ENCODE measurements at places on chromosomes 12 and 14.

DNA sequence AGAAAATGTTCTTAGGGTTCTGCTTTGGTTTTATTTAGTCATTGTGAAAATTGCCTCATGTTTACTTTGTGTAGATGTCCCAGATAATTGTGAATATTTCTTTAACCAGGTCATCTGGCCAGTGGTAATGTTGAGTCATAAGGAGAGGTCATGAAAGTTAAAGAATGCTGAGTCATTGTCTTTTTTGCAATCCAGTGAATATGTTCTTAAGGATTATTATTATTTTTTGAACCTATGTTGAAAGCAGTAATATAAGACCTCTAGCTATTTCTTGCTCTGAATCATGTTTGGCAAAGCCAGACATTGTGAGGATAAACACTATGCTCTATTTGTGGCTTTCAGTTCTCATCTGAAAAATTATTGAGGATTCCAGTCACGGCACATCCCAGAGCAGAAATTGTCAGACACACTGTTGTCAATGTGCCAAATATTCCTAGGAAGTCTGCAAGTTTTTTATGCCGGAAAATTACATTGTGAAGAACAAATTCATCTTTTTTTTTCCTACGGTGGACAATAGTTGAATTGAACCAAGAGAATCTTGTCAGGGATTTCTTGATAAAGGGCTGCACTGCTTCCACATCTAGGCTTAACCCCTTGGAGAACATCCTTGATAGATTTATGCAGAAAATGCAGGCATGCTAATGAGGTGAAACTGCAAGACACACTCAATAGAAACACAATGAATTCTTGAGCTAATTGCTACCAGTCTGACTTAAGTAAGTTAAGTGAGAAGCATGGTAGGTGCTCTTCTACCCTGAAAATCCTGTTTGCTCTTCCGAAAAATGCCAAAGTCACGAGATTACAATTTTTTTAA is 369.6 kb downstream of the ATP23 start:
- no peak for DNase-seq

DNA sequence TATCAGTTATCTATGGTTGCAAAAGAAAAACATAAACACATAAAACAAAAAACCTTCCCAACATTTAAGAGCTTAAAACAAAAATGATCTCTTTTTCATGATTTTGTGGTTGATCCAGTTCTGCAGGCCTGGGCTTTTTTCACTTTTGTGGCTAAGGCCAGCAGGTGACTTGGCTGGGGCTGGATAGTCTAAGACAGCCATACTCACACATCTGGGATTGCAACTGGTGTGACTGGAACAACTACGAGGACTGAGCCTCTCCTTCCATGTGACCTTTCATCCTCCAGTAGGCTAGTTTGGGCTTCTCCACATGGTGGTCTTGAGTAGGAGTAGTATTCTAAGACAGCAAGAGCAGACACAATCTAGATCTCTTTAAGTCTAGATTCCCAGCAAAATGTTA is 7.2 kb upstream of the PKP2 start:
- DNase-seq, result no peak

- DNase-seq, result no peak
Measured at GRCh38 chr12:116338064-116338846, 60.8 kb upstream of the MED13L start.

DNA sequence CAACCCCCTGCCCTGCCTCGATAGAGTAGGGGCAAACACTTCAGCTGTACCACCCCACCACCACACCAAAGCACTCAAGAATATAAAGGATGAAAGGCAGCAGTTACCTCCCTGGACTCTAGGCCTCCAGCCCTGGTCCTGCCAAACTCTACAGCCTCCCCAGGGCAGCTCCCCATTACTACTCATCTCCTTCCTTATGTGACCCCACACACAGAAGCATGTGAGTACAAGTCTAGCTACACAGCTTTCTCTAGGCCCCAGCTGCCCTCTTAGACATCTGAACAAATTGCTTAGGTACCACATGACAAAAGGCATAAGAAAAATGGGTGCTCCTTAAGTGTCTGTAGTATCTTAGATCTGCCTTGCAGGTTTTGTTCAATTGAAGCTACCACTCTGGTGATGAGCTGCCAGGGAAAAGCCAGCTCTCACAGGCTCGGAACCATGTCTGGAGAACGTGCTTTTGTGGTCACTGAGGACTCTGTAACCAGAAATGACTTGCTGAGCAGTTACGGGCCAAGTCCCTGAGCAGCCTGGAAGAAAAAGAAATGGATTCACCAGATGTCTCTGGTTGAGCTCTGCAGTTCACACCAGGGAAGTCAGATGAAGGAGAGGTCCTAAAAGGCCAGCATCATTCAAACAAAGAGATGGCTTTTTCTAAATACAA is 32.8 kb downstream of the FMNL3 start:
- DNase-seq, result no peak

DNA sequence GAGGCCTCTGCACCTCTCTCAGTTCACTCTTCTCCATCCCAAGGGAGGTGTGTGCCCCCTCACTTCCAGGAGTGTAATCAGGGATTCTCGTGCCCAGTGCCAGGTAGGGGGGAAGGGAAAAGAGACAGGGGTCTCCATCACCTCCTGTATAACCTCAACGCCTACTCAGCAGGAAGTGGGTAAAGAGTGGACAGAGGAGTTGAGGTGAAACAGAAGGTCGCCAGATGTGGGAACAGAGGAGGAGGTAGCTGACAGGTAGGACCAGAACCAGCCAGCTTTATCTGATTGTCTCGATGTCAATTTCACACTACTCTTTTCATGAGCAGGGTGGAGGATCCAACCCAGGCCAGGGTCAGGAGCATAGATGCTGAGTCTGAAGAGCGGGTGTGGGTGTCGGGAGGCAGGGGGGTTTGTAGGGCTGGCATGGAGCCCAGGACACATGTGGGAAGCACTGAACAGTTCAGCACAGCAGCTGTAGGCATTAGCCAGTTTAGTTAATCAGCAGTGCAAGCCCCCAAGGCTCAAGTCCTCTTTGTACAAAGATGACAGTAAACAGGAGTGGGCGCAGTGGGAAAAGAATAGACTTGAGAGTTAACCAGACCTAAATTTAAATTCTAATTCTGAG is 213.5 kb downstream of the PELI2 start:
- DNase-seq, result no peak

GRCh38 chr14:95871531-95871930 is 5.1 kb upstream of the TUNAR start:
- no peak for DNase-seq

- DNase-seq, result no peak
Measured at GRCh38 chr14:43983721-43984120, 523.4 kb downstream of the FSCB start.

- DNase-seq, result peak; percentile 73
Measured at GRCh38 chr14:35416108-35416750, 11.7 kb upstream of the NFKBIA start.

DNA sequence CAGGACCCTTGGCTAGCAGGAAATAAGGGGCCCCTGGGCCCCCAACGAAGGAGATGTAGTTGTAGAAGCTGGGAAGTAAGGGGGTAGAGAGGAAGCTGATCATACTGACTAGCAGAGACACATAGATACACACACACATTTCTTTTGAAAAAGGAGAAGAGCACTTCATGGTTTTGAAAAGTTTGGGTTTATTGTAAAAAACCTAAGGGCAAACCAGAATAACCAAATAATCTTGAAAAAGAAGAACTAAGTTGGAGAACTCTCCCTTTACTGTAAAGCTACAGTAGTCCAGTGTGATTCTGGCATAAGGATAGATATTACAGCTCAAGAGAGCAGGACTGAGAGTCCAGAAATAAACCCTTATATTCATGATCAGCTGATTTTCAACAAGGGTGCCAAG is 5.8 kb upstream of the HCAR3 start:
- no peak for DNase-seq

DNA sequence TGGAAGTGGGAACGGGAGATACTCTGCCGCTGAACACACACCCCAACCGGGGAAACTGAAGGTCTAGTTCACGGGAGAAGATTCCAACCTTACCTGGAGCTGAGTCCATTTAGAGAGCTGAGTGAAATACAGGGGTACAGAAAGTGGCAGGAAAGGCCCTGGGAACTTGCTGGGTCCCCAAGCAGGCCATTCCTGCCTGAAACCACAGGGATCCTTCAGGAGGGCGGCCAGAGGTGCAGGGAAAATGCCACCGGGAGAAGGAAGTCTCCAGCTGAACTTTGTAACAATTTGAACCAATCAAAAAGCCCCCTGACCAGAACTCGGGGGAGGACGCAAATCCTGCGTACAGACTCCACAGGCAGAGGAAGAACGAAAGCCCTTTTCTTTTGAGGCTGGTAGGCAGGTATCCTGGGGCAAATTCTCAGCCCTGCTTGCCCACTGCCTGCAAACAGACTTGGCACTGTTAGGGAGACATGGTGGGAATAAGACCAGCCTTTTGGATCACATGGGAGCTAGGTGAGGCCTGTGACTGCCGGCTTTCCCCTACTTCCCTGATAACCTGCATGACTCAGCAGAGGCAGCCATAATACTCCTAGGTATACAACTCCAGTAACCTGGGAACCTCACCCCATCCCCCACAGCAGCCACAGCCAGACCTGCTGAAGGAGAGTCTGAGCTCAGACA is 170.9 kb downstream of the SEC23A start:
- no peak for DNase-seq

- DNase-seq, result no peak
Measured at GRCh38 chr14:50242566-50243310, 11.4 kb upstream of the SOS2 start.

- DNase-seq, result no peak
Measured at GRCh38 chr14:55240526-55241178, 30.6 kb upstream of the FBXO34 start.

GRCh38 chr12:66944365-66944764 is 265.5 kb upstream of the GRIP1 start:
- DNase-seq, result no peak

GRCh38 chr14:95513291-95513690 is 3.2 kb downstream of the SYNE3 start:
- no peak for DNase-seq

DNA sequence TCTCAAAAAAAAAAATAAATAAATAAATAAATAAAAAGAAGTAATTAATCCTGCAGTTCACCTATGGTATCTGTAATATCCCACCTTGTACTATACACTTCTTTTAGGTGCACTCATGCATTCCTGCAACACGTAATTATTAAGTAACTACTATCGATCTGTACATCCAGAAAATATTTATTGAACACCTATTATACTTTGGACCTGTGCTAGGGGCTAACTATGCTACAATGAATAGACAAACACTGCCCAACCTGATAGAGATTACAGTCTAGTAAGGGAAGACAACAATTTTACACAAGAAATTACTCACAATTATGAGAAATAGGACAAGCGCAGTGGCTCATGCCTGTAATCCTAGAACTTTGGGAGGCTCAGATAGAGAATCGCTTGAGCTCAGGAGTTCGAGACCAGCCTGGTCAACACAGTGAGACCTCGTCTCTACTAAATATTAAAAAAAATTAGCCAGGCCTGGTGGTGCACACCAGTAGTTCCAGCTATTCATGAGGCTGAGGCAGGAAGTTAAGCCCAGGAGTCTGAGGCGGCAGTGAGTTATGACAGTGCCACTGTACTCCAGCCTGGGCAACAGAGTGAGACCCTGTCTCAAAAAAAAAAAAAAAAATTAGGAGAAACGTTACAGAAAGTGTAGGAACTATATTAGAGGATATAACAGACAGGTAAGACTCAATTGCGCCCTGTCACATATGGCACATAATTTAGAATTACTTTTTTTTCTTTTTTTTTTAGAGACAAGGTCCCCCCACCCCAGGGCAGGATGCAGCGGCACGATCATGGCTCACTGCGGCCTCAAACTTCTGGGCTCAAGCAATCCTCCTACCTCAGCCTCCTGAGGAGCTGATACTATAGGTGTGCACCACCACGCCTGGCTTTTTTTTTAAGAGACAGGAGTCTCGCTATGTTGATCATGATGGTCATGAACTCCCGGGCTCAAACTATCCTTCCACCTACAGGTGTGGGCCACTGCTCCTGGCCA is 1.2 kb downstream of the NRDE2 start:
- no peak for DNase-seq

DNA sequence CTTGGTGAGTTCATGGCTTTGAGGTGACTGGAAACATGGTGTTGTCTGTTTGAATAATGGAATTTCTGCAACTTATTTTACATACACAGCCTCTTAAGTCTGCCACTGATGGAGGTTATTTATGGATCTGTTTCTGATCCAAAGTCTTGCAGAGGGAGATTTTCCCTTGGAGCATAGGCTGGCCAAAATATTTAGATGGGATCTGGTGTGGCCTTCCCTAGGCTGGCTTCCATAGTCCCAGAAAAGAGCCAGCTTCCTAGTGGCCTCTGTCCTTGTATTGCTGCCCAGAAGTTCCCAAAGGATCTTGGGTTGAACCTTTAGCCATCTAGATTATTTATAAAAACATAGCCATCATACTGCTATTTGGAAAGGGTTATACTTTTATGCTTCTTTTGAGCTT is 491.1 kb upstream of the RGS6 start:
- no peak for DNase-seq

Data from T-helper 22 cell (primary cell).